ENCODE measurements at places on chromosomes 11 and 22.

DNA sequence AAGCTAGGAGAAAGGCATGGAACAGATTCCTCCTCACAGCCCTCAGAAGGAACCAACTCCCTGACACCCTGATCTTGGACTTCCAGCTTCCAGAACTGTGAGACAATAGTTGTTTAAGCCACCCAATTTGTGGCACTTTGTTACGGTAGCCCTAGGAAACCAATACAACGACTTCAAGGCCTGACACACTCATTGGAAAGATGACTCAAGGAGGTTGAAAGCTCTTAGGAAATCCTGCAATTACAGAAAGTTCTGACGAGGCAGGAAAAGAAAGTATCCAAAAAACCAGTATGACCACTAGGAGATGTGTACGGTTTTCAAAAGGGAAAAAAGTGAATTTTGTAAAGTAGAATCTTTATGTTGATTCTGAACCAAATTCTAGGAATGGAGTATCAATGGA lies 161.4 kb downstream of the SWAP70 start:
- DNase-seq = no peak

DNA sequence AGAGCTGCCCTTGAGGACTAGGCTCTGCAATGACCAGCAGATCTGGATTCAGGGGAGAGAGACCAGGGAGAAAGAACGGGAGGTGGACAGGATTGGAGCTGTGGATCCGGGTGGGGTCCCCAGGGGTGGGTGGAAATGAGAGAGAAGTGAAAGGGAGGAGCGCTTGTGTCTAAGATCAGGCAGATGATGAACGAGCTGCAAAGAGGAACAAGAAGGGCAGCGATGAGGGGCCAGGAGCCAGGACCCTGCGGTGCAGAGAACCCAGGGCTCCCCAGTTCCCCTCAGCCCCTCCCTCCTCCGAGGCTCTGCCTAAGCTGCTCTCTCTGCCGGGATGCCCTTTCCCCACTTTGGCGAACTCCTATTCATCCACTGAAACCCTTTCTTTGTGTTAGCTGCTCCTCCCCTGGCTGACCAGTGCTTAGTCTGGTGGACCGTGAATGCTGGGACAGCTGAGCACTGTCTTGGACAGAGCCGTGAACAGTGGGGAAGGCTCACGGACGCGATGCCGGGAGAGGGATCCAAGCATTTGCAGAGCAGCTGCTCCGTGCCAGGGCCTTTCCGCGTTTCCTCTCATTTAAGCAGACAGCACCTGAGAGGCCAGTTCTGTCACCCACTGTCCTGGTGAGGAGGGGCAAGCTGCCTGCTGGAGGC lies 35.9 kb downstream of the SHISAL1 start:
- no peak for DNase-seq

DNA sequence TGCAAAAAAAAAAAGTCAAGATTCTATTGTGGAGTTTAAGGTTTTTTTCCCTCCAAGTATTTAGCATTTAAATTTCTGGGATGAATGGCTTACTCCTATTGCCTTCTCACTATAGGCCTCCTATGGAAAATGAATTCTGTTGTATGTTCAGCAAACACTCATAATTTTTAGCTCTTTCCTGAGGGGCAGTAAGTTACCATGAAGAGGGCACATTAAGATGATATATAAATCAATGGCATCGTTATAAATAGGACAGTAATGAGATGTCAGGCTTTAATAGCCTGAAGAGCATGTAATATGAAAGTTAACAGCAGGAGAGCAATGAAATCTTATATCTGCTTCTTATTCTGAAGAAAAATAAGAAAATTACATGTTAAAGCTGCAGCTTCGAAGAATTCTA lies 32.9 kb downstream of the C11orf87 start:
- no peak for DNase-seq

DNA sequence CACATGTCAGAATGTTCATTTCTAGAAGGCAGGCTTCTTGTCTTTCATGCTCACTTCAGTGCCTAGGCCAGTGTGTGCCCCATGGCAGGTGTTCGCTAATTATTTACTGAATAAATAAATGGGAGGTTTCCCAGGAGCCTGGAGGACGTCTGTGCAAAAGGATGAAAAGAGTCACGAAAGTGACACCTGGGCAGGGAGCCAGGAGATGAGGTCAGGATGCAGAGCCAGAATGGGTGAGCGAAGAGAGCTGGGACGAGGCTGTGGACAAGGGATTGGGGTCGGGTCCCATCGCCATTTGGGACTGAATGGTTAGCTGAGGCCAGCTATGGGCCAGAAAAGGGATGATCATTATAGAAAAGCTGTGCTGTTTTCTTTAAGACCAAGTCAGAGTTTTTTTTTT lies 560.4 kb downstream of the TBC1D22A start:
- no peak for DNase-seq

- DNase-seq = no peak
Observed at GRCh38 chr11:109960831-109961230, 132.4 kb upstream of the ZC3H12C start.

DNA sequence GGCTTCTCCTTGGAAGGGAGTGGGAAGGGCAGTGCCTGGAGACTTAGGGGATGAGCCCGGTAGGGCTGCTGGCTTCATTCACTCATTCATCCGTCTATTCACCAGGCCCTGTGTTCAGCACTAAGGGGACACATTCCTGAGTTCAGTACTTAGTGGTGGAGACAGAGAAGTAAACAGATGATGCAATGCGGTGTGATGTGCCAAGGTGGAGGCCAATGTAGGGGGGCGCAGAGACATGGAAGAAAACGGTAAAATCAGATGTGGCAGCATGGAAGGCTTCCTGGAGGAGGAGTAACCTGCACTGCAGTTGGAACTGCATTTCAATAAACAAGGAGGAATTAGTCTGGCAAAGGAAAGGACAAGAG lies 21.3 kb downstream of the GRIK4 start:
- no peak for DNase-seq

DNA sequence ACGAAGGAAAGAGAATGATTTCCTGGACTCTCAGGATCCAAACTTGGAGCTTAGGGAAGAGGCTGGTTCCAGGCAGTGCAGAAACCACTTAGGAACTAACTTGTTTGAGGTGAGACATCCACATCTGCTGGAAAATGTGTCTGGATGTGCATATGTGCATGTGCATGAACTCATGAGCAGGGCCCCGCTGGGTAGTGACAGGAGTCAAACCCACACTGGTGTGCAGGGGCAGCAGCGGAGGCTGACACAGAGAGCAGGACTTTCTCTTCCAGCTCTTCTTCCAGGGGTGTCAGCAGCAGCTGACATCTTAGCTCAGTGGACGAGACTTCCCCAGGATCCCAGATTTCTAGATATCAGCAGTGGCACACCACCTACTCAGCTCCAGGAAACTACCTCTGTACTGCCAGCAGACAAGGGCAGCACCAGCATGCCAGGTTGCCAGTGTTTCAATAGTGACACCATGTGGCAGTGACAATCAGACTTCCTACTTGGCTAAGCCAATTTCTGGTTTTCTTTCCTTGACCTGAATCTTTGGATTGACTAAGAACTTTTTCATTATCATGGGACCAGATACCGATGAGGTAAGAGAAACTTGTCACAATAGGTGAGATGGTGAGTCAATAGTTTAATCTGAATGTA lies 227.5 kb upstream of the ZC3H12C start:
- DNase-seq = no peak

DNA sequence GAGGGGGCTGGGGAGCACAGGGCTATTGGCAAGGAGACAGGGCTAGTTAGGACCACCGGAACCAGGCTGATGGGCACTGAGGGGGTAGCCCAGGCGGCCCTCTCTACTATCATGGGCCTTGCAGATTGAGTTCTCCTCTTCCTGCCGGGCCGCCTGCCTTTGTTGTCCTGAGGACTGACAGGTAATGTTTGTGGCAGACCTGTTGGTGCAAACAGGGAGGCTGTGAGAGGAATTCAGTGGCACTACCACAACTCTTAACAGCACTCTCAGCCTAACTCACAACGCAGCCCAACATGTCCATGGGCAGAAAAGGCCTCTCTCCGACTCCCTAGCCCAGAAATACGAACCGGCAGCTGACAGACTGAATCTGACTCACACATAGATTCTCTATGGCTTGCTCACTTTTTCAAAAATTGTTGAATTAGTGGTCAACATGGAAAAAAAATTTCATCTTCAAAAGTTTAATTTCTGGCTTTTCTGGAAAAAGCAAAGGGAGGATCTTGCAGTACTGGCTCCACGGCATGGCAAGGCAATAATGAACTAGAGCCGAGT lies 11.4 kb downstream of the KCNJ5 start:
- no peak for DNase-seq

DNA sequence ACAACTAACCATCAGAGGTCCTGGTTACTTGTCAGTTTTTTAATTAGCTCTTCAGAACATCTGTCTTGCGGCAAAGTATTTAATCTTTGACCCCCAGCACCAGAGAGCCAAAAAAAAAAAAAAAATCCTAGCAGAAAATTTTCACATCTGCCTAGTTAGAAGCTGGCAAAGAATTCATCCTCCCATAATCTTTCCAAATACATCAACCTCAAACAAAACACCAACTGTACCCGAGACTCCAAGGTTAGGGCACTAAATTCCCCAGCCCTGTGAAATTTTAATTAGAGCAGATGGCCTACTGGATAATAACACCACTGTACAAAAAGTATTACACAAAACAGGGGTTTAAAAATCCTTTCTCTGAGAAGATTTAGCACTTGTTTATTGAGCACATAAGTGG lies 55.7 kb downstream of the RAB38 start:
- no peak for DNase-seq

- no peak for DNase-seq
Observed at GRCh38 chr22:27995801-27996528, 76.9 kb upstream of the PITPNB start.

GRCh38 chr11:73784080-73784634 lies 3.5 kb upstream of the MRPL48 start:
- DNase-seq = no peak

GRCh38 chr11:85123752-85124231 lies 503.4 kb downstream of the DLG2 start:
- DNase-seq = no peak

DNA sequence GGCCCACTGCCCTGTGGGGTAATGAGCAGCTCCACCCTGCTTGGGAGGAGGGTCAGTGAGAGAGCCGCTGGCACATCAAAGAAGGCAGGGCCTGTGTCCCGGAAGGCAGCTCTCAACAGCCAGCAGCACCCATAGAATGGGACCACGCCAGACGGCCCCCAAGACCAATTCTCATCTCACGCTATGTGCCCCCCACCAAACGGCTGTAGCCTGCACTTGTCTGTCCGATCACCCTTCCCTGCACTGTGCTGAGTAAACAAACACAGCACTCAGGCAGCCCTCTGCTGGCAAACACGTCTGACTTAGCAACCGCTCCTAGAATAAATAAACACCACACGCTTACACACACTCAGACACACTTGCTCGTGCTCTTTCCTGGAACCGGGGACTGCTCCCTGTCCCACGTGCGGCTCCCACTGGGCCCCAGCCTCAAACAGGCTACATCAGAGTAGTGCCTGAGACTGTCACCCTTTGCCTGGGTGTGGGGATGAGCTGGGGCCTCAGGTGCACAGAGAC lies 53.2 kb upstream of the CDON start:
- no peak for DNase-seq

- DNase-seq = no peak
Observed at GRCh38 chr22:22033803-22034468, 51.3 kb upstream of the TOP3B start.

DNA sequence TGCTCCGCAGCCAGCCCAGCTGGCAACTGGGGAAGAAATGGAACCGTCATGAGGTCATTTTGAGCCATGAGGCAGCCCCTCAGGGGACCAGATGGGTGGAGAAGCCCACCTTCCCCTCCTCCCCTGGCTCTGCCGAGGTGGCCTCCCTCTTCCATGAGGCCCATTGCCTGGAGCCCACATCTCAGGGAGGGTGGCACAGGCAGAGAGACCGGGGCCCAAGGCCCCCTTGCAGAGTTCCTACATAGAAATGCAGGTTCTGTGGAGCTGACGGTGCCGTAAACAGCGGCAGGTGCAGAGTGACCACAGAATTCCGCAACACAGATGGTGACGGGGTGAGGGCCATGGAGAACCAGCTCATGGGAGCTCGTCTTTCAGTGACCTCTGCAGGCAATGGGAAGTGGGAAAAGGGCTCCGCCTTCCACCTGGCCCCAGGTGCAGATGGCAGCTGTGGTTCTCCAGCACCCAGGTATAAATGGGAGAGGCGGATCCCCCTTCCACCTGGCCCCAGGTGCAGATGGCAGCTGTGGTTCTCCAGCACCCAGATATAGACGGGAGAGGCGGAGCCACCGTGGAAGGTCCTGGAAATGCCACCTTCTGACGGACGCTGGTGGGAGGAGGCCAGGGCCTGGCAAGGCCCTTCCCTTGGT lies 765.4 kb downstream of the BRD1 start:
- DNase-seq = no peak

DNA sequence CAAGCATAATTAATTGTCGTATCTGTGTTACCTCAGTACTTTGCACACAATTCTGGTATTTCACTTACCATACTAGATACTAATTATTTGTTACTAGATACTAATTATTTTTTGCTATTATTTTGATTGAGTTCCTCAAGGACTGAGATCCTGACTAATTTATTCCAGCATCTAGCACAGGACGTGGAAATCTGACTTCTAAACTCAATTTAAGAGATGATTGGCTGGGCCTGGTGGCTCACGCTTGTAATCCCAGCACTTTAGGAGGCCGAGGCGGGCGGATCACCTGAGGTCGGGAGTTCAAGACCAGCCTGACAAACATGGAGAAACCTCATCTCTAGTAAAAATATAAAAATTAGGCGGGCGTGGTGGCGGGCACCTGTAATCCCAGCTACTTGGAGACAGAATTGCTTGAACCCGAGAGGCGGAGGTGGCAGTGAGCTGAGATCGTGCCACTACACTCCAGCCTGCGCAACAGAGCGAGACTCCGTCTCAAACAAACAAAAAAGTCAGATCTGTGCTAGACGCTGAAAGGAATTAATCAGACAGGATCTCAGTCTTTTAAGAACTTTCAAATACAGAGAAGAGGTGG lies 527 bp upstream of the MRPL48 start:
- DNase-seq = no peak

GRCh38 chr11:75189911-75190310 lies 39.0 kb downstream of the SLCO2B1 start:
- no peak for DNase-seq

GRCh38 chr22:43173976-43174720 lies 12.8 kb downstream of the TTLL12 start:
- DNase-seq = no peak

GRCh38 chr11:13760115-13760514 lies 91.6 kb downstream of the FAR1 start:
- no peak for DNase-seq

DNA sequence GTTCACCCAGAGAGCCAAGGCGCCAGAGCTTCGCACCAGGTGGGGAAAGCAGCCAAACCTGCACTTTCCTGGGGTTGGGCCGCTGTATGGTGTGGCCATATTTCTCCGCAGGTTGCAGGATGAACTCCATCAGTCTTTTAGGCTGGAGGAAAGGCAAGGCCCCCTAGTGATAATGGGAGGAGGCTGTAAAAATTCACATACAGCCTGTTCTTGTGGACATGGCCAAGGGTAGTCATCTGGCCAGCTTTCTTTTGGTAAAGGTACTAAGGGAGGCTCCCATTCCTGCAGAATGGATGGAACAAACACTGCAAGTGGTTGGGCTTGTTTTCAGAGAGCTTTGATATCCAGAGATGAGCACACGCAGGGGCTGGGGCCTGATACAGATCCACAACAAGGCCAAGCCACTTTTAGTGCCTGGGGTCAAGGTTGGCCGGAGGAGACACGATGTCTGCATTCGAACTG lies 29.6 kb downstream of the C22orf31 start:
- no peak for DNase-seq

GRCh38 chr11:2375964-2376551 lies 1.1 kb upstream of the CD81 start:
- DNase-seq = no peak

GRCh38 chr22:29112681-29113080 lies 39.8 kb downstream of the KREMEN1 start:
- no peak for DNase-seq
